ENCODE measurements at places on chromosomes 3 and 15.
A peak's percentile ranks its signal among the peaks of the same experiment; 100 is the strongest.

DNA sequence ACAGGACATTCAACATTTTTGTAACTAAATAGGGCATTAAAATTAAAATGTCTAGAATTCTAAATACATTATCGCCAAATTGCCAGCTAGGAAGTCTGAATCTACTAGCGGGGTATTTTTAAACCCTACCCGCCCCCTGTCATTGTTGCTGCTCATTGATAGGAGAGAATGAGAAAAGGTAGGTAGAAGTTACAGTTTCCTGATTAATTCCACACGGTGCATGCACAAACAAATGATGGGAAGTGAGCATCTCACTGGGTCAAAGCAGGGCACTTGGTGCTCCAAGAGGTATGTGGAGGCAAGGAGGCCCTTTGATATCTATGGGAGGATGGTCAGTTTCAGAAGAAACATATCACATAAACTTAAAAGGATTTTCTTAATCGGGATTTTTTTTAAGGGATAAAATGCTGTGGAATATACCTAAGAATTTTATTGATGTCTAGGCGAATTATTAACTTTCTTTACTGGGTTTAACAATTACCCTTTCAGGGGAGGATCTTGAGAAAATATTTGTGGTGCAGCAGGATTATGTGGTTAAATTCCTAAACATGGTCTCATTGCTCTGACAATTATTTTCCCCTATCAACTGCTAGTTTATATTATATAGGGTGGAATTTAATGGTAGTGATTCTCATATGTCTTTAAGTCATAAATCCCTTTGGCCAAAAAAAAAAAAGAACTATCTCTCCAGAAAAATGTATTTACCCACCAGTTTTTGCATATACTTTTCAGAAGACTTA, 236.0 kb upstream of the GOLGA6L4 start:
- DNase-seq, result peak; percentile 12

DNA sequence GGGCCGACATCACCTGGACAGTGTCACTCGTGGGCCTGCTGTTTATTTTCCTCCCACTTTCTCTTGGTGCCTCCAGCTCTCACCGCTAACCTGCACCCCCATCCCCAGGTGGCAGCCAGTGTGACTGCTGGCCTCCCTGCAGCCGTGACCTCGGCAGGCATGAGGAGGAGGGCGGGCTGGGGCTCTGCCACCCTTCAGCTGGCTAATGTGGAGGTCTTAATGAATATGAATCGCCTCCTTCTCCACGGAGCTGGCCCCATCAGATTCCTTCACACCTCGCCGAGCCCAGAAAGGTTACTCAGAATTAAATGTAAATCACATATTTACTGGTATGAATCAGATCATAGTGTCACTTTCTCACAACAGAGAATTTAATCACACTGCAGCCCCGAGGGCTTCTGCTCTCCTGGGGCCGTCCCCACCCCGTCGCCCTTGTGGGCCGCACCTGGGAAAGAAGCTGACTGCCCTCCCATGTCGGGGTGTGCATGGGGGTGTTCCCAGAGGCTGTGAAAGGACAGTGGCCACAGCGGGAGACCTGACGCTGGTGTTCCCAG, 171.1 kb upstream of the TLE3 start:
- DNase-seq, result no peak

- no peak for DNase-seq
Measured at GRCh38 chr3:127808197-127808596, 14.1 kb downstream of the MGLL start.

DNA sequence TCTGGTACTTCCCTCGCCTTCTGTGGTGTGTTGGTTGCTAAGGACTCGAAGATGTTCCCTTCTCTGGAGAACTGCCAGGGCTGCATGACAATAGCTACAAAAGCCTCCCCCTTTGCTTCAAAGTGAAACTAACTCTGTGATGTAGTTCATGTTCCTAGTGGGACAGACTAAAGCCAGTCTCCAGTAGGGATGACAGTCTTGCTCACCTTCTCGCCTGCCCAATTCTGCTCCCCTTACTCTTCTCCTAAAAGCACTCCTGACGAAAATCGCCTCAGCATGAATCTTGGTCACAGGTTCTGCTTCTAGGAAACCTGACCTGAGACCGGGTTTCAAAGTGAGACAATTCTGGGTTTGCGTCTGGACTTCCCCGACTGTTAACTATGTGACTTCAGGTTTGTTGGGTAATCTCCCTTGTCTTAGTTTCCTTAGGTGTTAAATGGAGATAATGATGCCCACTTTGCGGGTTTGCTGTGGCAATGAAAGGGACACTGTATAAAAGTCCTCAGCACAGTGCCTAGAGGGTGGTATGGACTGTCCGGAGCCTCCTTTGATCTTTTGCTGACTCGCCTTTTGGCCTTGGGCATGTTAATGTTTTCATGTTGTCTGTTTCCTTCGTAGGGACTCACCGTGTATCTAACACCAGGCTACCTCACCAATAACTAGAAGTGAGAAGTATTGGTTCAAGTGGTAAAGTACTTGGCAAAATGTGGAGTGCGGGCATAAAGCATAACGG, 24.9 kb upstream of the THRB start:
- DNase-seq, result no peak

- no peak for DNase-seq
Measured at GRCh38 chr15:29456255-29456654, 186.6 kb upstream of the NSMCE3 start.

DNA sequence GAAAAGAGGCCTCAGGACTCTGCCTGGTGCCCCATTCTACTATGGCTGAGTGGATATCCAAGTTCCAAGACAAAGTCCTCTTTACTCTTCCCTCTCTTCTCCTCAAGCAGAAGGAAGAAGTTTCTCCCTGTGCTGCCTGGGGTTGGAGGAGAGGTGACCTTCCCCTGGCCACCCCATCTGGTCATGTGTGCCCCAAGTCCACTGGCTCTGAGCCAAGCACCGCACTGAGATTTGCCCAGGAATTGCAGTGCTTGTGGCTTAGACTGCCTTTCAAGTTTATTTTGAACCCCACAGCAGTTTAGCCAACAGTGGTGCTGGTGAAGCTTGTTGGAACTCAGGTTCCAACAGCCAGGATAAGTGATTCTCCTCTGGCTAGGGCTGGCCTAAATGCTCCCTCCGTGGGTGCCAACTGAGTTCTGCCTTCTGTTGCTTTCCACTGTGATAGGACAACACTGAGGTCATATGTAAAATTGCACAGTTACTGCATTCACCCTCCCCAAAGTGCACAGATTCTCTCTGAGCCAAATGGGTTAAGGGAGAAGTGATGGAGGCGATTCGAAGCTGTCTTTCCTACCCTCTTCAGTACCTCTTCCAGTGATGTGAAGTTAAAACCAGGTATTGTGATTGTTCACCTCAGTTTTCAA, 69.9 kb downstream of the TMCO5A start:
- DNase-seq, result no peak

- no peak for DNase-seq
Measured at GRCh38 chr3:188239035-188239434, 85.1 kb downstream of the LPP start.

DNA sequence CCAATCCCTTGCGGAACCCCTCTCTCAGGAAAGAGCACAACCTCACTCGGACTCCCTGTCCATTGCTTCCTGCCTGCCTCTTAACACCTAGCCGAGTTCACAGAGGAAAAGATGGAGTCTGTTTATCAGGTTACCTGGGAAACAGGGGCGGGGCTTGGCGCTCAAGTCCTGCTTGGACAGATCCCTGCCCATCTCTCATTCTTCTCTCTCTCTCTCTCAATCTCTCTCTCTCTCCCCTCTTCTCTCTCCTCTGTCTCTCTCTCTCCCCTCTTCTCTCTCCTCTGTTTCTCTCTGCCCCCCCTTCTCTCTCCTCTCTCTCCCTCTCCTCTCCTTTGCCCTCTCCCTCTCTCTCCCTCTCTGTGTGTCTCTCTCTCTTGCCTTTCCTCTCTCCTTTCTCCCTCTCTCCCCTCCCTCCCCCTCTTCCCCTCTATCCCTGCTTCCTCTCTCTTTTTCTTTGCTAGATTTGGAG, at the start of gene EFHB:
TSS of gene EFHB (minus strand) at position 120 of the 469 bp plus-strand sequence. CDS start 199 bp downstream, outside the sequence.
- no peak for DNase-seq

DNA sequence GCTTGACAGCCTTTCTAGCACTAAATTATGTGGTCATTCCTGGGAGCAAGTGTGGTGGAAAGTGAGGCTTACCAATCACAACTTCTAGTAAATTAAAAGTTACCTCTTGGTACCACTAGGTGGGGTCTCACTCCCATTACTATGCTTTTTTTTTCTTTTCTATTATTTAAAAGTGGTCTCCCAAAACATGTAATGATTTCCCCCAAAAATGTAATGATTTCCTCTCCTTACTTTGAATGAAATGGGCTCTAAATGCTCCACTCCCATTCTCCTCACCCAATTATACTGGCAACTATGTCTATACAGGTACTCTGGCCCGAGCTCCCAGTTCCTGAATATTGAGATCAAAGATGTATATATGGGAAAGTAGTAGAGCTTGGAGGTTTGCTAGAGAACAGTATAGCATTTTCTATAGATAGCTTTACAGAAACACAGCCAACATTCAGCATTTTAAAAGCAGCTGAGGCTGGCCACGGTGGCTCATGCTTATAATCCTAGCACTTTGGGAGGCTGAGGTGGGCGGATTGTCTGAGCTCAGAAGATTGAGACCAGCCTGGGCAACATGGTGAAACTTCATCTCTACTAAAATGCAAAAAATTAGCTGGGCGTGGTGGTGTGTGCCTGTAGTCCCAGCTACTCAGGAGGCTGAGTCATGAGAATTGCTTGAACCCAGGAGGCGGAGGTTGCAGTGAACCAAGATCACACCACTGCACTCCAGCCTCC, 70.9 kb downstream of the DCUN1D1 start:
- DNase-seq, result no peak

- DNase-seq, result no peak
Measured at GRCh38 chr3:179036226-179036625, 35.4 kb downstream of the ZMAT3 start.

- DNase-seq, result no peak
Measured at GRCh38 chr3:156915372-156915771, 89.2 kb downstream of the LEKR1 start.

Measured in SK-N-MC (cell line).